ENCODE measurements at places on chromosomes 4 and X. TPM values are rescaled to one million over a fixed set of nuclear protein-coding genes. Genes with fewer than 3 reads are reported as not detected.

- no peak for DNase-seq
Observed at GRCh38 chr4:8135666-8136065, 22.9 kb downstream of the ABLIM2 start.

GRCh38 chrX:56068274-56068758, 163.8 kb upstream of the KLF8 start:
- DNase-seq = peak; percentile 9

Gene HTT-AS
- total RNA-seq = not detected

DNA sequence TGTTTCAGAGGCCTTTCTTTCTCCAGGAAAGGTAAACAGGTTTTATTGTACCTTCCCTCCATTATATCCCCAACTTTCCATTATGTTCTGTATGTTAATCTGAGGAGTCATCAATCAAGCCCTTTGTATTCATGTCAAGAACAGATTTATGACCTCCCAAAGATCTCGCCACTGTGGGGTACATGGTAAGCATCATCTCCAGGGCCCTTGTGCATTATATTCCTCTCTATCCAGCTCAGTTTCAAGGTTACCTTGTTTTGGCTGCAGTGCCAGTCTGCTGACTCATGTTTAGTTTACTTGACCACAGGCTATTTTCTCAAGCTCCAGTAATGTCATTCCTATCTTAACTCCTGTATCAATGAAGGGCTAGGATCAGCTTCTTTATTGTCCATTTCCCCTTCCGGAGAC, 125.1 kb upstream of the FRMPD4 start:
- no peak for DNase-seq

Gene LRP2BP
- total RNA-seq = 0.60 TPM

Gene GAGE12F
- total RNA-seq = not detected

GRCh38 chr4:3644849-3645627, 112.8 kb upstream of the LRPAP1 start:
- no peak for DNase-seq

Gene HEPH
- total RNA-seq = not detected

GRCh38 chrX:44878780-44879179, 5.8 kb downstream of the KDM6A start:
- no peak for DNase-seq

DNA sequence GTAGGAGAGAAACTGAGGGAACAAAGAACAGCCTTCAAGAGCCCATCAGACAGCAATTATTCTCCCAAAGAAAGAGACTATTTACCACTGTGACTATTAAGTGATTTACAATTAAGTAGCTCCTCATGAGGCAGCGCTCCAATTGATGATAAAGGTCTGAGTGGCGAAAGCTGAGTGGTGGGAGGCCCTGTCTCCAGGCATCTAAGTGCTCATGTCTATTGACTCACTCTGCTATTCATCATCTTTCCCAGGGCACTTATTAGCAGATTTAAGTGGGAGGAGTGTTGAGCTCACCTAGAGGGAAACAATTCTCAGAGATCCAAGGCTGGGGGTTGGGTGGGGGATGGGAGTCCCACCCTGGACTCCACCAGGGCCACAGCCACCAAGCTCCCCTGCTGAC, 23.3 kb downstream of the AMER1 start:
- no peak for DNase-seq

Gene ANXA3
- total RNA-seq = 1.0 TPM

- no peak for DNase-seq
Observed at GRCh38 chrX:22109442-22109841, 77.3 kb downstream of the PHEX start.

- DNase-seq = no peak
Observed at GRCh38 chr4:156102411-156102810, 148.7 kb upstream of the CTSO start.

DNA sequence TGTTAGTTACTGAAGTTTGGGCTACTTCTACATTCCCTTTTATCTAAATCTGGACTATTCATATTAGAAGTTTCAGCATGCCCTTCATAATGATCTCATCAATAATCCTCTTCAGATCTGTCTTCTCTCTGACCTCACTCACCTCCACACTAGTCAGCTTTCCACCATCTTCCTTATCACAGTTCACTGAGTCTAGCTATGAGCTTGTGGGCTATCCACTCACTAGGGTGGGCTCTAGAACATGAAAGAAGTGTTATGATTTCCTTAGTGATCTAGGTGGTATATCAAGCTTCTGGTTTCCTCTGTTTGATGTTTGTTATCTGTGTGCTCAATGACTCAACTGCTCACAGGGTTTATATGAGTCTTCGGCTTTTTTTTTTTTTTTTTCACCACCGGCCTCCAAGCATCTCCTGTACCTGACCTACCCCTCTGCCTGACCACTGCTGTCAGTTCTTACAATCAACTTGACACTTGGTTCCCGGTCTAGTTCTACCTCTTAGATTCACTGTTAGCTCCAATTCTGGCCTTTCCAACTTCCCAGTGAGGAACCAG, 103.1 kb downstream of the PAPSS1 start:
- no peak for DNase-seq

GRCh38 chr4:185512516-185512915, 22.8 kb downstream of the PDLIM3 start:
- DNase-seq = no peak

Gene DDX3X
- 207 TPM for total RNA-seq

Gene DCAF12L1
- not detected for total RNA-seq

Gene P2RY4
- total RNA-seq = 0.11 TPM

GRCh38 chrX:83916525-83916924, 55.6 kb downstream of the CYLC1 start:
- peak; percentile 3 for DNase-seq
